Esophagus squamous epithelium (tissue), 5 donors: ENCODE measurements at places on chromosomes 3 and 15. TPM values are rescaled to one million over a fixed set of nuclear protein-coding genes. Genes with fewer than 3 reads are reported as not detected.

The OSBPL10 gene
- 58.8 TPM for total RNA-seq

DNA sequence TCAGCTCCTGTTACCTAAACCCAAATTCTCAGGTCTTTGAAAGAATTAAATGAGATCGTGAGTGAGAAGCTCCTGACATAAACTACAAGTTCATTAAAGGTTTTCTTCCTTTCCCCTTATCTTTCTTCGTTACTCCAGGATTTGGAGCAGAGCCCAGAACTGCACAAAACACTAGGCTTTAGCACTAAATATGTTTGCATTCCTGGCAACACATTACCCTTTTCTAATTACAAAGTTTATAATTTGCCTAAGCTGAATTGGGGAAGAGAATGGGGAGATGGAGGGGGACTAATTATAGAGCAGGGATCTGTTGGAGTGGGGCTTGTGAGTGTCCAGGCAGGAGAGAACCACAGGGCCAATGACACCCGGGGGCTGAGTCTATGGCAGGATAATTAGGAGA lies 109.7 kb downstream of the SV2B start:
- DNase-seq: no peak

The FBXL22 gene
- 6.5 TPM for total RNA-seq

The ZNF860 gene
- 2.5 TPM for total RNA-seq

DNA sequence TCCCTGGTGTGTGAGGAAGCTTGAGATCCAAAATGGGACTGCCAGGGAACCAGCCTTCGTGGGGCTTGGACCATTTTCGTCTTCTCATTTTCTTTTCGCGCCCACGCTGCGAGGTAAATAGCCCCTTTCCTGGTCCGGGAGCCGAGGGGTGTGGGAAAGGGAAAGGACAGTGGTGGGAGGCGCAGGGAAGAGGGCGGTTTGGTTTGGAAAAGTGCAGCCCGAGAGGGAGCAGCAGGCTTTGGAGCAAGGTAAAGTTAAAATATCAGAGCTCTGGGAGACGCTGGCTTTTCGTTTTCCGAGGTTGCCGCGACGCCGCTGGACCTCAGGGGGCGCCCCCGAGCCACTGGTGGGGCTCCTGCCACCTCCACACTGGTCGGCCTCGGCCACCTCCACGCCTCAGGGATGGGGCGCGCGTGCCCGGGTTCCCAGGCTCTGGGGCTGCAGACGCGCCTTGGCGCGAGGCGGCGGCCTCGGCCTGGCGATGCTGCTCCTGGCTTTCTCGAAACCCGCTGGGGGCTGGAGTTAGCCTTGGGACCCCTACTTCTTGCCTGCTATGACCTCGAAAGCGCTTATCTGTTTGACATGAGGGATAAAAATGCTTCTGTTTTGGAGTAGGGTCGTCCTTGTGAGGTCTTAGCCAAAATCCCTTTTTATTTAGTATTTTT lies 3.2 kb downstream of the PTPRG start:
- no peak for DNase-seq

DNA sequence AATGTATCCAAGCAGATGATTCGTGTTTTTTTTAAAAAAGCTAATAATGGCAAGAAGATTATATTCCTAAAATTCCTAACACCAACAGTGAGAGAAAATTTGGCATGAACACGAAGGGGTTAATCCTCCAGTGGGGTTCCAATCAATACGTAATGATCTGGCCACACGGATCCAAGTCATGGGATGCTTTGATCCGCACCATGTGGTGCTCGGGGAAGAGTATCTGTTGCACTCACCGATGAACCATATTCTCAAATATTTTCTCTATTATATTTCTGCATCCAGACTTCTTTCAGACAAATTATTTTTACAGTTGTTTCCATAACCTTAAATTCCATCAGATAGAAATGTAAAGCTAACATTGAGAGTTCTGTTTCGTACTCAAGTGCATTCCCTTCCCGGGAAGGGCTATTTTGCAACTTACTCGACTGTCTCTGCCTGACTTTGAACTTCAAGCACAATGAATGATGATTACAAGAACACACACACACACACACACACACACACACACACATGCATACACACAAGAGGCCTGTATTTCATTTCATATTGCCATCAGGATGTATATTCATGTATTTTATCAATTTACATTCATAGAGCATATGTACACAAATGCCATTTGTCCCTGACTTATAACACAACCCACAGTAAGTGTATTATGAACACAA lies 567.2 kb downstream of the FOXP1 start:
- DNase-seq: no peak

The SUSD5 gene
- total RNA-seq: 0.13 TPM

DNA sequence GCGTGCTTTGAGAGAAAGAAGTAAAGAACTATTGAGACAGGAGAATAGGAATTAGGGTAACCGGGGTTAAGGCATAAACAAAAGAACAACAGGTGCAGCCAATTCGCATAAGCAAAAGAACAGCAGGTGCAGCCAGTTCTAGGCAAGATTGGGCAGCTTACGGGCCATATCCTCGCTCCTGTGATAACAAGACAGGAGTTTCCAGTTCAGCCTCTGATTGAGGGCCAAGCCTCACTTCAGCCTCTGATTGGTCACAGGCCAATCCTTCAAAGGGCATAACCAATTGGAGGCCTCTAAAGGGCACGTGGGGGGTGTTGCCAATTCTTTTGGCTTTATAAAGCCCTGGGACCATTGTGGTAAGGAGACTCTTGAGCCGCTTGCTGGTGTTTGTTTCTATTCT lies 143.5 kb downstream of the GADL1 start:
- no peak for DNase-seq

- DNase-seq: no peak
Measured at GRCh38 chr3:14379843-14380242, 22.6 kb upstream of the SLC6A6 start.

GRCh38 chr15:93771196-93772030 lies 459.9 kb upstream of the MCTP2 start:
- no peak for DNase-seq

The TMEM207 gene
- total RNA-seq: not detected

- no peak for DNase-seq
Measured at GRCh38 chr15:57665939-57666338, 40.6 kb upstream of the POLR2M start.

The STAB1 gene
- total RNA-seq: 5.6 TPM

The CAPN3 gene
- total RNA-seq: 8.8 TPM

The ZMAT3 gene
- 5.3 TPM for total RNA-seq

The KIF23 gene
- total RNA-seq: 13.5 TPM

GRCh38 chr3:100254168-100254777 lies 6.5 kb upstream of the TBC1D23 start:
- DNase-seq: no peak

The GNAT1 gene
- total RNA-seq: not detected

The CHCHD6 gene
- 21.2 TPM for total RNA-seq

The RNF13 gene
- 31.6 TPM for total RNA-seq

The ZIC1 gene
- total RNA-seq: not detected

DNA sequence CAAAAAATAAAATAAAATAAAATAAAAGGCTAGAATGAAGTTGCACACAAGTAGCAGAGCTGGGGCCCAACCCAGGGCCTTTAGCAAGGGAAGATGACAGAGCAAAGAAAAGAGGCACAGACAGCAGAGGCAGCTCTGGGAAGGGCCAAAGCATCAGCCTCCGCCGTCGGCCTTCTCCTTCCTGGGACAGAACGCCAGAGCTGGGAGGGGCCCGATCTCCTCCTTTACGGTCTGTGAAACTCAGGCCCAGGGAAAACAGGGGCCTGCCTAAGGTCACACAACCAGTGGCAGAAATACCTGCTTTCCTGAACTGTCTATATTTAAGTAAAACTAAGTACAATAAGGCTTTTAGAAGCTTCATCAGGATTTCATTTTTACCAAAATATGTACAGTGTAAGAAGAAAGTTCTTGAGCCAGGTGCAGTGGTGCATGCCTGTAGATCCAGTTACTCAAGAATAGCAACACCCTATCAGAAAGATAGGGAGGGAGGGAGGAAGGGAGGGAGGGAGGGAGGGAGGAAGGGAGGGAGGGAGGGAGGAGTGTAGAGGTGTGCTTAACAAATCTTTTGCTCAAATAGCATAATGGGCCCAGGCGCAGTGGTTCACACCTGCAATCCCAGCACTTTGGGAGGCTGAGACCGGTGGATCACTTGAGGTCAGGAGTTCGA lies 43.0 kb upstream of the MUC4 start:
- DNase-seq: no peak

- DNase-seq: no peak
Measured at GRCh38 chr15:57432141-57432741, 55.9 kb downstream of the CGNL1 start.

The POLQ gene
- 8.4 TPM for total RNA-seq

DNA sequence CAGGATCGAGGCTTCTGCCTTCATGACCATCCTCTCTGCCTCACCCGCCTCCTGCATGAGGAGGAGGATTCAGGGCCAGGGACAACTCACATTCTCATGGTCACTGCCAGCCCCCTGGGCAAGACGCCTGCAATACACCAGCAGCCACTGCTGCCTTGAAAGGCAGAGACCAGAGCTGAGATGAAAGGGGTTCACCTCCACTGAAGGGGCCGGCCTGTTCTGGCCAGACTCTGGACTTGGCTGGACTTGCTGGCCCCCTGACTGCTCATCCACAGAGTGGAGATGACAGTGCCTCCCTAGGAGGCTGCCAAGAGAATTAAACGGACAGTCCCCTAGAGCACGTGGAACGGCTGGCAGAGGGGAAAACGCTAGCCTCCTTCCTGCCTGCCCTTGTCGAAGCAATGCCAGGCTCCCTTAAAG lies 35.2 kb downstream of the MGLL start:
- no peak for DNase-seq

GRCh38 chr3:185094697-185095096 lies 58.2 kb downstream of the C3orf70 start:
- DNase-seq: no peak

DNA sequence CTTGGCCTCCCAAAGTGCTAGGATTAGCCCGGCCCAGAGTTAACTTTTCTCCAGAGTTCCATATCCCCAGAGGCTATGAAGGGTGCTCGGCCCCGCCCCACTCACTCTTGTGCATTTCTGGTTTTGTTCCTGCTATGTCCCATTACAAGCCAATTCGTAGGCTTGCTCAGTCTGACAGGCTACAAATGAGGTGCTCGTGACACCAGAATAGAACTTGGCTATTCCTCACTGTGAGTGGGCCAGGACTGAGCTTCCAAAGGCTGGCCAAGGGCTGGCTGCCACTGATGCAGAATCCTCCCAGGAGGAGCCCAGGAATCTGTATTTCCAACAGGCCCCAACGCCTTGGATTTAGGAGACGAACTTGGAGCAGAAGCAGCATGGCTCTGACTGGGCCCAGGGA lies 282.7 kb upstream of the C2CD4B start:
- no peak for DNase-seq

The TM6SF1 gene
- 4.3 TPM for total RNA-seq

The CHRD gene
- 0.11 TPM for total RNA-seq

DNA sequence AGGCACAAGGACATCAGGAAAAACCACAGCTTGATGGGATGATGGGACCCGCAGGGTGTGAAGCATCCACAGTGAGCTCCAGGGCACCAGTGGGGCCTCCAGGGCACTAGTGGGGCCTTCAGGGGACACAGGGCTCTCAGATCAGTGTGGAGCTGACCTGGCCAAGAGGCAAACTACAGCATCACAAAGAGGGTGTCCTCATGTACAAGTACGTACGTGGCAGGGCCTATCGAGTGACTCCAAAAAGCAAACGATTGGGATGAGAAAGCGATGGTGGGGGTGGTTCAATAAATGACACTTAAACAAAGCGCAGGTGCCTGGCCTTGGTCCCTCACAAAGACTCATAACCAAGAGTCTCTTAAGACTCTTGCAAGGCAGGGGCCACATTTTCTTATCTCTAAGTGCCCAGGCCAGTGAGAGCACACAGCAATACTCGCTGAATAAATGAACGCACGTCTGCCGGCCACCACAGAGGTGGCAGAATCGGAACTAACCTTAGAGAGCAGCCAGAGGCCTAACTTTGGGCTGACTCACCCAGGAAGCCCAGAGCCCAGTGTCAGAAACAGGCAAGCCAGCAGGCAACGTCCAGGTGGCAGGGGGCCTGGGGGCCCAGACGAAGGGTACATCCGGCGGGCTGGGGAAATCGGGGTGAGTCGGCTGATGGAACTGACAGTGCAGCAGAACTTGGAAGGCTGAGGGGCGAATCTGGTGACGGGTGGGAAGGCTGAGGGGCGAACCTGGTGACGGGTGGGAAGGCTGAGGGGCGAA lies 8.7 kb downstream of the PCSK6 start:
- no peak for DNase-seq

GRCh38 chr3:19346759-19347158 lies 198.4 kb downstream of the KCNH8 start:
- no peak for DNase-seq

The PLS1 gene
- 14.8 TPM for total RNA-seq

The ARHGAP11A gene
- 17.4 TPM for total RNA-seq

DNA sequence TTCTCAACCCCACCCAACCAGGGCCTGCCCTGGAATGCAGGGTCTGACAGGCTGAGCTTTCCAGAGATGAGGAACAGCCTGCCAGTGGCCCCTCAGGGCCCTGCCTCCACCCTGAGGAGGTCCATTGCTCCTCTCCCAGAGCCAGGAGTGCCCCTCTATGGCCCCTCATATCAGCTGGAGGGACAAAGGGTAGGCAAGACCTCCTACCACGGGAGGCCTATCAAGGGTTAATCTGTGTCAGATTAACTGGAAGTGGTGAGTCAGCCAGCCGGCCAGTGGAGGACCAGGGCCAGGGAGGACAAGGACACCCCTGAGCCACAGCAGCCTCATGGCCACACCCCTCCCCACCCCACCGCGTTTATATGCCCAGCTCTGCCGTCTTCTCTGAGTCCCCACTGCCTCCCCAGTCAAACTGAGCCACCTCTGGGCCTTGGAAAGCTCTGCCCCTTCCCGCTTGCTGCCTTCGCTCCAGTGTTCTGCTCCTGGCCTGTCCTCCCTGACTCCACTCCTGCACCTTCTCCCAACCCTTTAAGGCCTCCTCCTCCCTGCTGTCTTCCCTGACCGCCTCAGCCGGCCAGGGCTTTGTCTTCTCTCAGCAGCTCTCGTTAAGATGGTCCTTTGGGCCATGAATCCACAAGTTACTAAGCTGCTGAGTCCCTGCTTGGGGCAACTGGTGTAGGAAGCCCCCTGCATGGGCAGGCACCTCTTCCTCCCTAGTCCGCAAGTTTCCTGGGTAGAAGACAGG lies 6.5 kb downstream of the CCDC33 start:
- DNase-seq: no peak

DNA sequence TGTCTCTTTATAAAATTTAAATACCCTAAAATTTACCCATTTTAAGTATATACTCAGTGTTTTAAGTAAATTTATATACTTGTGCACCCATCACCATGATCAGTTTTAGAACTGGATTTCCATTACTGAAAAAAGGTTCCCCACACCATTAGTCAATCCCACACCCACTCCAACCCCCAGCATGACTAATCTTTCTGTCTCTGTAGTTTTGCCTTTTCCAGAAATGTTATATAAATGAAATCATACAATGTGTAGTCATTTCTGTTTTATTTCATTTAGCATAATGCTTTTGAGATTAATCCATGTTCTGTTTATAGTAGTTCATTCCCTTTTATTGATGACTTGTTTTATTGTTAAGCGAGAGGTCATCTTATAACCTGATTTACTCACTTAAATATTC lies 66.1 kb upstream of the LIMD1 start:
- no peak for DNase-seq

DNA sequence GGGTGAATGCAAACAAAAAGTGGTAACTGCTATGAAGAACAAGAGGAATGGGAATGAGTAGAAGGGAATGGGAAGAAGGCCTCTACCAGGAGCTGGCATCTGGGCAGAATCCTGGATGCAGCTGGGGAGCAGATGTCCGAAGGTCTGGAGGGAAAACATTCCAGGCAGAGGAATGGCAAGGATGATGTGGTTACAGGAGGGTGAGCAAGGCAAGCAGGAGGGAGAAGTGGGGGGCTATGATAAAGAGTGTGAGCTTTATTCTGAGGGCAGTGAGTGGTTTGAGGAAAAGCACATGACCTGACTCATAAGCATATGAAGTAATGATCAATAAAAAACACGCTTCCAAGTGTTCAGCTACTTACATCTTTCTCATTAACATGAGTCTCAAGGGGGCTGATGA lies 17.1 kb downstream of the SKIC8 start:
- no peak for DNase-seq
